COLO829 (cell line): ENCODE measurements at places on chromosomes 3 and 15.

GRCh38 chr3:197942956-197943556 is 6.9 kb upstream of the RPL35A start:
- peak; percentile 60 for DNase-seq

DNA sequence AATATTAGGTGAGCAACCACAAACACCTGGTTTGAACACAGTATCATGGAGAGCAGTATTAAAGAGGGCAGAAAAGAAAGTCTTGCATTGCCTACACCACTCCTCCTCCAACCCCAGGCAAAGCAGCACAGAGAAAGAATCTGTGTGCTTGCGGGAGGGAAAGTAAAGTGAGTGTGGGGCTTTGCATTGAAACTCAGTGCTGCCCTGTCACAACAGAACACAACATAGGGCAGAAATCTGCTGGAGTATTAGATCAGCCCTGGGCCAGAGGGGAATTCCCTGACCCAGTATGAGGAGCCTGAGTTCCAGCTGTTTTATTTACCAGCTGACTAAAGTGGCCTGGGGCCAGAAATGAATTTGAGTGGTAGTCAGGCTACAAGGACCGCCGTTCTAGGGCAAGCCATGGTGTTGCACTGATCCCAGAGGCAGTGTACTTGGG is 75.5 kb downstream of the SPATA16 start:
- no peak for DNase-seq

DNA sequence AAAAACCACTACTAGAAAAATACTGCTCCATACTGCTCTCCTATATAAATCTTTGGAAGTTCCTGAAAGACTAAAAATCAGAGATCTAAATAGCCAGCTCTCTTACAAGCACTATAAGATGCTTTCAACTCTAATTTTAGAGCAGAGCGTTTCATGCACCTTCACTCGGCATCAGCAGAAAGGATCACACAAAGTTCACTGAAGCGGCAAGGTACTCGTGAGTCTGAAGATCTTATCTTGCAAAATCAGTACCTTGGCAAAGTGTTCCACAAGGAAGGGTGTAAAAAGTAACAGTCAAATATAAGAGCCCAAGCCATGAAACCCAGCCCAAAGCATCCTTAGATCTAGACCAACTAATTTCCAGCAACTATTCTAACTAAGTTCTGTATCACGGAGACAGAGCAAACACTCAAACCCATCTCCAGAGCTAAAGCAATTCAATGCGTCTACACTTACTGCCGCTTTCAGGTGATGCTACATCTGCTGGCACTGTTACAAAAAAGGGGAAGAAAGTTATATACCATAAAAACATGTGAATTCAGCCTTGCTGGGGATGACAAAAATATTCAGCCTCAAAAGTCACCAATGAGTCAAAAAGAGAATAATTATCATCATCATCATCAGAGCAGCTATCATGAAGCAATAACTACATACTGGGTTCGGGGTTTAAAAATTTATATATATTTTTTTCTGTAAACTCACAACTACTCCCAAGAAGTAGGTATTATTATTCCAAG is 16.3 kb downstream of the VPS39 start:
- DNase-seq: no peak

DNA sequence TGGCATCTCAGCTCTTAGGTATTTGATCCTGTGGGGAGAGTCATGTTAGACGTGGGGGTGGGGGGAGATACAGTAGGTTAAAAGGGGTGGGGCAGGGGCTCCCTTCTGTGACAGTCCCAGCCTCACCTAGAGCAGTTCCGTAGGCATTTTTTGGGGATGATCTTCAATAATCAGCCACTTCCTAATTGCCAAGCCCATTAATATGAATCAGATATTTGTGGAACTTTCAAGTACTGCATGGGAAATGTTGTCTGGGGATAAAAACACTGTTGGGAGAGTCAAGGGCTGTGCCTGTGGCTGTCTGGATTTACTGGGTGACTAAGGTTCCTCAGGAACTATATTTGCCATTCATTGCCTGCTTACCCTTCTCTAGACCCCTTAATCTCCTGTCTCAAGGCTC is 9.5 kb downstream of the C3orf52 start:
- no peak for DNase-seq

- DNase-seq: no peak
Observed at GRCh38 chr3:64773137-64773536, 85.3 kb upstream of the ADAMTS9 start.
